DMS153 (cell line): ENCODE measurements at places on chromosomes 7 and 10.

GRCh38 chr7:31310321-31310935, 30.1 kb downstream of the NEUROD6 start:
- no peak for DNase-seq

GRCh38 chr7:94649450-94649849, 6.5 kb downstream of the SGCE start:
- DNase-seq = no peak

GRCh38 chr7:143885951-143886350, 16.0 kb downstream of the TCAF1 start:
- no peak for DNase-seq

DNA sequence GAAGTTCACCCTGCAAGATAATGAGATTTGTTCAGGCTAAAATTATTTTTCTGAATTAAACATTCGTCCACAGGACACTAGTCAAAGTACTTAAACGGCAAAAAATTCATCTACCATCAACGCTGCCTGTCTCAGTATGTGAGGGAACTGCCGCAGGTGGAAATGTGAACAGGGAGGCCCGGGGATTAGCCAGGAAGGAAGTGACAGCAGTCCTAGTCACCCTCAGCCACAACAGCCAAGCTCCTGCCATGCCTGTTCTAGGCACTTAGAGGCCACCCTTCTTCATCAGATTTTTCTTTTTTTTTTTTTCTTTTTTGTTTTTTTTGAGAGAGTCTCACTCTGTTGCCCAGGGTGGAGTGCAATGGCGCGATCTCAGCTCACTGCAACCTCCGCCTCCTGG, 9.4 kb downstream of the NUDT5 start:
- no peak for DNase-seq

DNA sequence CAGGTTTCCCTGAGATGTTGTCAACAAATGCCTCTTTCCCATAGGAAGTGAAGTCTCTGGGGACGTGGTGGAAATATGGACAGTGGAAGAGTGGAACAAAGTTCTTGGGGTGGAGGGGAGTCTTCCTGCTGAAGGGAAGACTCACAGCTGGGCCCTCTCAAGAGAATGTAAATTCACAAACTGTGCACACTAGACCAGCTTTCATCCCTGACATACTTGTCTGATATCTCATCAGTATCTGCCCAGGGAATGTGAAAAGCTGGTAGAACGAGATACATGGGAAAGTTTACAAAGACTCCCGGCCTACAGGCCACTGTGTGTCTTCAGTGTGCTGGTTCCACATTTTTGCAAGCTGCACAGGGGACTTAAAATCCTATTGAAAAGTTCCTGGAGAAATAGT, 16.7 kb upstream of the CCDC3 start:
- DNase-seq = no peak
